Activated CD4-positive, alpha-beta memory T cell treated with anti-CD3 and anti-CD28 coated beads for 36 hours (primary cell): ENCODE measurements at places on chromosomes 11 and 22. TPM values are rescaled to one million over a fixed set of nuclear protein-coding genes. Genes with fewer than 3 reads are reported as not detected.

Gene SLC22A9
- not detected for total RNA-seq

Gene CCDC116
- 0.31 TPM for total RNA-seq

GRCh38 chr11:128236506-128237498, 350.6 kb downstream of the ETS1 start:
- H3K27me3 ChIP-seq: no peaks in the 10 kb centered on the region
- H3K27ac ChIP-seq: no peak overlapping the region
- H3K4me3 ChIP-seq: no peak overlapping the region
- no peak for DNase-seq
- peaks cover 44% of the 10 kb centered on the region for H3K4me1 ChIP-seq
- H3K36me3 ChIP-seq: no peaks in the 10 kb centered on the region

DNA sequence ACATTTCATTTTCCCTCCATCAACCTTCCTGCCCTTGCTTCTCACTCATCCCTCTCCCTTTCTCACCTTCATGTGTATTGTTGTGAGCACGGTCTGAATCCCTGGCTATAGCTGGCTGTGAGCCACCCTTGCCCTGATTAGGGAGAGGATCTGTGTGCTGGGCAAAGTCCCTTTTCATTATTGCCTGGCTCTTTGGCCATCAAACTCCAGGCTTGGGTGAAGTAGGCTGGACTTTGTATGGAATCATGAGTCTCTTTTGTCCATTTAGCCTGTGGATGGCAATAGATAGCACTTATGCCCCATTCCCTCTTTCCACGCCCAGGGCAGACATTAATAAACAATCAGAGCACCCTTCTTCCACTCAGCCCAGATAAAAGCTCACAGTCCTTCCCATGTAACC, 6.7 kb downstream of the MYO18B start:
- peaks cover 50% of the 10 kb centered on the region for H3K4me1 ChIP-seq
- H3K27me3 ChIP-seq: peaks cover 11% of the 10 kb centered on the region
- no peak overlapping the region for H3K27ac ChIP-seq
- H3K36me3 ChIP-seq: no peaks in the 10 kb centered on the region
- DNase-seq: no peak

DNA sequence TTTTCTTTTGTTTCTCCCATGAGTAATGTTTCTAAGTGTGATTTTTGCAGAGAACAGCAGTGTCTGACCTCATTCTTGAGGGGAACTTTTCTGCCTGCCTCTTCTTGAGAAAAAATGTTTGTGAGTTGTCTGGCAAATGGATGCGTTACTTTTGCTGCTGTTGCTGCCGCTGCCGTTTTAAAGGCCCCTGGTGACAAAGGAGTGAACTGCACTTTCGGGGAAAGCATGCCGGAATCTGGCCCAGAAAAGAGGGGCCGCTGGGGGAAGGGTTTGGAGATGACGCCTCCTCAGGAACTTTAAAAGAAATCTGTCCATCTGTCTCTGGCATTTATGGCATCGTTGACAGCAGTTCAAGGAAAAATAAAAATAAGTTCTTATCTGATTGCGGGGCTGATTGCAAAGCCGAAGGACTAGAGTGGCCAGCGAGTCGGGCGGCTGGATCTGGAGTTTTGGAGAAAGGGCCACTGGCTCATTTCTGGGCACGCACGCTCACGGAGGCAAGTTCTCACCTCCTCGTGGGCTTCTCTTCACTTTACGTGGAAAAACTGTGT, 16.5 kb downstream of the ZBTB16 start:
- peaks cover 3% of the 10 kb centered on the region for H3K36me3 ChIP-seq
- H3K27me3 ChIP-seq: no peaks in the 10 kb centered on the region
- peak; percentile 60 for DNase-seq
- peaks cover 76% of the 10 kb centered on the region for H3K4me1 ChIP-seq
- H3K27ac ChIP-seq: peak overlapping the region; percentile 73

GRCh38 chr11:40274017-40274416, 1185.4 kb downstream of the LRRC4C start:
- no peak overlapping the region for H3K27ac ChIP-seq
- no peaks in the 10 kb centered on the region for H3K4me1 ChIP-seq
- DNase-seq: no peak
- no peaks in the 10 kb centered on the region for H3K27me3 ChIP-seq
- H3K4me3 ChIP-seq: no peak overlapping the region
- no peaks in the 10 kb centered on the region for H3K36me3 ChIP-seq

GRCh38 chr11:2460540-2461252, 15.9 kb downstream of the KCNQ1 start:
- H3K27ac ChIP-seq: no peak overlapping the region
- peaks cover 13% of the 10 kb centered on the region for H3K4me1 ChIP-seq
- DNase-seq: no peak
- no peak overlapping the region for H3K4me3 ChIP-seq
- no peaks in the 10 kb centered on the region for H3K27me3 ChIP-seq

DNA sequence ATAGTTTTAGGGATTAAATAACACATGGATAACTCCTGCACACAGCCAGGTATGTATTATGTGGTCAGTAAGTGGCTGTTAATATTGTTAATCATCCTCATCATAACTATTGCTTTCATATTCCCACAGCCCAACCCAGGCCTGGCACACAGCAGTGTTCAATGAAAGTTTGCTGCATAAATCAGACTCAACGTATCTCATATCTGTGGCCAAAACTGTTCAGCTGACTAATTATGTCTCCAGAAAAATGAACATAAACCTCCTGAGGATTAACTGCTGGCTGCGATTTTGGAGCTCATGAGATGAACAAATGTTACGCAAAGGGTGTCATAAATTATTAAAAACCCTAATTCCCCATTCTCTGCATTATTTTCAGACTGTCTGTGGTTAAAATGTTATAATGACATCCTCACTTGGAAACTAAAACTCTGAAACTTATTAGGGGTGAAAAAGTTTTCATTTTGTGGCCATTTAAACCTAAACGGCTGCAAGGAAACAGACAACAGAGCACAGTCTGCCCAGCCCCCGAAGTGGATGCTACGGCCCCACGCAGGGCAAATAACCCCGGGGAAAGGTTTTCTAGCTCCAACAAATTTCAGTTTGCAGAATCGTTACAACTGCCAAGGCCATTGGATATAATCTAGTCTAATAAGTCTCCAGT, 17.3 kb downstream of the ABCC8 start:
- H3K4me3 ChIP-seq: no peak overlapping the region
- H3K36me3 ChIP-seq: no peaks in the 10 kb centered on the region
- H3K4me1 ChIP-seq: no peaks in the 10 kb centered on the region
- H3K27me3 ChIP-seq: no peaks in the 10 kb centered on the region
- DNase-seq: no peak
